ENCODE measurements at places on chromosomes 4 and X. TPM values are rescaled to one million over a fixed set of nuclear protein-coding genes. Genes with fewer than 3 reads are reported as not detected.

Gene LRP2BP
- total RNA-seq, result 0.51 TPM

Gene SPANXB1
- not detected for total RNA-seq

Gene CXCR3
- total RNA-seq, result not detected

DNA sequence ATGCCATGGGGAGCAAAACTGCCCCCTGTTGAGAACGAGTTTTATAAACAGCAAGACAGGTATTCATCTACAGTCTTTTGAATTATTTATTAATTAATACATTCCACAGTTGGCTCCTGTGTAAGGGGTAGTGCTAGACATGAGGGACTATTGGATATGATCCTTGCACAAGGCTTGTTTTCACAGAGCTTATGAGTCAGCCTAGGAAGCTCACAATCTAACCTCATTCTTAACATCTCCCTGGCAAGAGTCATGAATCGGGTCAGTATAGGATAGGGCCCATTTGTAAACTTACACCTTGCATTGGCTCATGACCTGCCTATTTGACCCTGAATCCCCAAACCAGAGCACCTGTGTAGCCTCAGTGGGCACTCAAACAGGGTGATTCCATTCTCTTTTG, 209.1 kb upstream of the HCCS start:
- H3K4me1 ChIP-seq, result peaks cover 2% of the 10 kb centered on the region
- no peaks in the 10 kb centered on the region for H3K36me3 ChIP-seq
- H3K4me3 ChIP-seq, result no peak overlapping the region
- no peaks in the 10 kb centered on the region for H3K27me3 ChIP-seq
- DNase-seq, result peak; percentile 40
- no peak overlapping the region for H3K27ac ChIP-seq

- H3K27ac ChIP-seq, result peak overlapping the region; percentile 91
- no peaks in the 10 kb centered on the region for H3K27me3 ChIP-seq
- H3K4me3 ChIP-seq, result peak overlapping the region; percentile 89
- peak; percentile 49 for DNase-seq
- no peaks in the 10 kb centered on the region for H3K4me1 ChIP-seq
- no peaks in the 10 kb centered on the region for H3K36me3 ChIP-seq
Measured at GRCh38 chr4:73068491-73069337, 802 bp downstream of the COX18 start.

GRCh38 chr4:10584042-10584441, 100.5 kb downstream of the CLNK start:
- H3K4me1 ChIP-seq, result no peaks in the 10 kb centered on the region
- no peak overlapping the region for H3K27ac ChIP-seq
- peak overlapping the region; percentile 23 for H3K4me3 ChIP-seq

DNA sequence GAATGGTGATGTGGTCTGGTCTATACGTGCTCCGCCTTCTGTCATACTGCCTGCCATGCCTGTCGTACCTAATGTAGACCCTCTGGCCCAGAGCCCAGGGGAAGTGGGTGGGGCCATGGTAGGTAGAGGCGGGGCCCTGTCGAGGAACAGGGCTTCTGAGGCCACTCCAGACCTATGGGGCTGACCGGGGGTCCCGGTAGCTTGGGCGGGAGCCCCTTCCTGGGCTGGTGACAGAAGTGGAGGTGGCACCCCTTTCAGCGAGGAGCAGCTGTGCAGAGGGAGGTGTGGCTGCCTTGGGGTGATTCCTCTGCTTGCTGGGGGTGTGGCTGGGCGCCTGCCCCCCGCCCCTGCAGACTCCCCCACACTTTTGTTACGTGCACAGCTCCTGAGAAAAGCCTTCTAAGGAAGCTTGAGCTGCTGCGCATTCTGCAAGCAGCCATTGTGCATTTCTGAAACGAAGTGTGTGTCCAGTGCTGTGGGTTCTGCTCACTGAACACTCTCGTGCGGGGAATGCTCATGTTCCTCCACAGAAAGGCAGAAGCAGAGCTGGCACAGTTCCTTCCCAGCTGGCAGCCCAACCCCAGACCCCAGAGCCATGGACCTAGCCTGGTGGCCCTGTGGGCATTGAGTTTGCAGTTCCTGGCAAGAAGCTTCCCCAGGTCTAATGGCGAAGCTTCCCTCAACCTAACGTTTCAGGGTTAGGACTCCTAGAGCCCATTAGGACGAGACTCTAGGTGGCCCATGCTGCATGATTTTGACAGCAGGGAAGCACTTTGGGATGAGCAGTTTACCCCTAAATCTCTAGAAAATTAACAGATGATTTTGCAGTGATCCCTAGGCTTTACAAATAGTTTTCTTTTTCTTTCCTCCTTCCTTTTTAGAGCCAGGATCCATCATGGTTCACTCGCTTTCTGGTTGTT, 72.7 kb upstream of the HGFAC start:
- H3K4me3 ChIP-seq, result peak overlapping the region; percentile 20
- peaks cover 21% of the 10 kb centered on the region for H3K4me1 ChIP-seq
- no peaks in the 10 kb centered on the region for H3K27me3 ChIP-seq
- H3K27ac ChIP-seq, result peak overlapping the region; percentile 58

Data from fibroblast of lung (primary cell).